ENCODE measurements at places on chromosomes 5 and 9.

GRCh38 chr5:22908129-22908528, 55.0 kb upstream of the CDH12 start:
- no peak for DNase-seq

DNA sequence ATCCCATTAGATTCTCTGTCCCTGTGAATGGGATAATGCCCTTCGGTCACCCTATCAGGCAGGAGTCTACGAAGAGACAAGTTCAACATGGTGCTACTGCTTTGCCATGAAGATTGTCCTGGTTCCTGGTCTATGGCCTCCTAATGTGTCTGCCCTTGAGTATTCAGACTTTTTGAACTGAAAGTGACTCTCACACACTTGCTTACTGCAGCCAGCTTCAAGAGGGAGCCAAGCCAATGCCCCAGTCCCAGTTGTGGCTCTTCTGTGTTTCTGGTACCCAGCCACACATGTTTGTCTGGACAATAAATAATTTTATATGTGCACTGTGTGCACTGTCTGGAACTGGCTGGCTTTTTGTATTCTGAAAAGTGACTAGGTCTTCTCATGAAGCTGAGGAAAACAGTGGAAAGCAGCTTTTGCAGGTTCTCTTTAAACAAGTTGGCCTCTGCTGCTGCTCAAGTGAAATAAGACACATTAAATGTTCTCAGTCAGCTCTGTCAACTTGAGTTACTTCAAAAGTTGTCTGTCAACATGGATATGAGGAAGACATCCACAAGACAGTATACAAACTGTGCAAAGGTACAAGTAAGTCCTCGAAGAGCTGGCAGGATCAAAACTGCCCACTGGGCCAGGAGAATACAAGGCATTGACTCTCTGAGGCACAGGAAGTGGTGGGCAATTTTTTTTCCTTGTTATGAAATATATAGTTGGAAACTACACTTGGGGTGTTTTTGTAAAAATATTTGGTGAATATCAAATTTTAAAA, 60.0 kb downstream of the ZNF608 start:
- DNase-seq, result no peak

DNA sequence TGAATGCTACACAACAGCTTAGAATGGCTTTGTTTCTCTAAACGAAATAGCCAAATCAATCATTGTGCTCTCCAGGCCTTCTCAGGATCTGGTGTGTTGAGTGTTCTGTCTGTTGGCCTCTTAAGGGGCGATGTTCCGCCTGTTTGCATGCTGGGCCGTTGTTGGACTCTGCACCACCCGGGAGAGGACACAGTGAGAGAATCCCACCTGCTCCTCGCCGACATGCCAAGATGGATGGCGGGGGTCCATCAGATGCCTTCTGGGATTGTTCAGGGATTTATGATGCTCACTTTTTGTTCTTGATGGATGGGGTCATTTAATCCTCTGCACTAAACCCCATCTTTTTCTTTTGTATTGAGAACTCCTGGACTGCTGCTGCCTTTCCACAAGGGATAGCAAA, 159.9 kb downstream of the NTRK2 start:
- no peak for DNase-seq

DNA sequence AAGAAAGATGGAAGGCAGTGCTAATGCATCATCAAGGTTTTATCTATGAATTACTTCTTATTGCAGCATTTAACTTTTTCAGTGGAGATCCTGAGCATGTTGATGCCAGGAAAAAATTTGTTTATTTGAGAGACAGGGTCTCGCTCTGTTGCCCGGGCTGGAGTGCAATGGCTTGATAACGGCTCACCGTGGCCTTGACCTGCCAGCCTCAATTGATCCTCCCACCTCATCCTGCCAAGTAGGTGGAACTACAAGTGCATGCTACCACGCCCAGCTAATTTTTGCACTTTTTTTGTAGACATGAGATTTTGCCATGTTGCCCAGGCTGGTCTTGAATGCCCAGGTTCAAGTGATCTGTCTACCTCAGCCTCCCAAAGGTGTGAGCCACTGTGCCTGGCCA, 47.2 kb downstream of the AOPEP start:
- DNase-seq, result no peak

- no peak for DNase-seq
Measured at GRCh38 chr9:37971691-37972090, 67.8 kb upstream of the SLC25A51 start.

- no peak for DNase-seq
Measured at GRCh38 chr5:142053426-142054151, 40.8 kb upstream of the GNPDA1 start.

- no peak for DNase-seq
Measured at GRCh38 chr5:128966375-128966774, 1.1 kb downstream of the SLC27A6 start.

DNA sequence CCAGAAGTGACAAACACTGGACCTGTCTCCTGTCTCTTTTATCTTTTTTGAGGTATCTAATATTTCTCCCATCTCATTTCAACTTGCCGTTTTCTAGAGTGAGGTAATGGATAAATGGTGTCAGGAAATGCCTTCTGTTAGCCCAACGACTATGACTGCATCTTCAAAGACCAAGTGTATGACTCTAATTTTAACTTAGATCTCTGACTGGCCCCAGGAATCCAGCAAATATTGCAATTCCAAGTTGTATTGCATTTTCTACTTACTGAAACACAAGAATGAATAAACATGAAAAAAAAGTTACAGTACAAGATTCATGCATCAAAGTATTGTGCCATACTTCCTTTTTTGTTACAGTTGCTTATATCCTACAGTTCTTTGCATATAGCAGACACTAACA, 26.3 kb downstream of the SLC28A3 start:
- no peak for DNase-seq

GRCh38 chr5:136236479-136237083, 43.6 kb upstream of the SMIM32 start:
- no peak for DNase-seq

GRCh38 chr9:806285-807156, 35.0 kb upstream of the DMRT1 start:
- DNase-seq, result no peak

- peak; percentile 27 for DNase-seq
Measured at GRCh38 chr9:123112015-123112975, 78.8 kb downstream of the GPR21 start.

DNA sequence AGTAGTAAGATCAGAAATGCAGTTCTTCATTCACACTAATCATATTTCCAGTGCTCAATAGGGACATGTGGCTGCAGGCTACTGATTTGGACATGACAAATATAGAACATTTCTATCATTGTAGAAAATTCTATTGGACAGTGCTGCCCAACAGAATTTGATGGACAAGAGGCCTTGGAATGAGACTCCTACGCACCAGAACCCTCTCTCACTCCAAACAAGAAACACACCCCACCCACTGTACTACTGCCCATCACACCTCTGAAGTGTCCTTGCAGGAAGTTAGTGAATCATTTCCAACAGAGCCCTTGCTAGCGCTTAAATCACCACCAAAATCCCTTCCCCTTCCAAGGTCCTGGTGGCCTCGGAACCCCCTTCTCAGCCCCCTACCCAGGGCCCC, 66.5 kb downstream of the ROR2 start:
- no peak for DNase-seq

GRCh38 chr5:76162335-76162734, 79.2 kb downstream of the SV2C start:
- DNase-seq, result no peak

DNA sequence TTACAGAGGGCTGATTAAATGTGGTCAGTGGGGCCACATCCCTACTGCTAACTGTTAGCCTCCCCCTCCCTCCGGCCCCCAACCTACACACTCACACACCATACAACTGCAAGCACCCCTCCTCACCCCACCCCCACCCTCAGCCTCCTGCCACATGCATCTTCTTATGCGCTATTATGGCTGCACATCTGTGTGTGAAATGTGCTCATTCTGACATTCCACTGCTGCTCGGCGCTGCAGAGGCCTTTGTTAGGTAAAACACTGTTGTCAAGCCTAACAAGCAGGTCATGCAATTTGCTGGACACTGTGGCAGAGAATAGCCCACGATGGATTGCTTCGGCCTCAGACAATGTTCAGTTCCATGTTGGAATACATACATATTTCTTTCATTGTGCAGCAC, 173.6 kb downstream of the NR2F1-AS1 start:
- no peak for DNase-seq

GRCh38 chr5:93053825-93054224, 527.2 kb downstream of the NR2F1-AS1 start:
- no peak for DNase-seq

- peak; percentile 17 for DNase-seq
Measured at GRCh38 chr9:133116346-133117231, 4.5 kb downstream of the RALGDS start.

DNA sequence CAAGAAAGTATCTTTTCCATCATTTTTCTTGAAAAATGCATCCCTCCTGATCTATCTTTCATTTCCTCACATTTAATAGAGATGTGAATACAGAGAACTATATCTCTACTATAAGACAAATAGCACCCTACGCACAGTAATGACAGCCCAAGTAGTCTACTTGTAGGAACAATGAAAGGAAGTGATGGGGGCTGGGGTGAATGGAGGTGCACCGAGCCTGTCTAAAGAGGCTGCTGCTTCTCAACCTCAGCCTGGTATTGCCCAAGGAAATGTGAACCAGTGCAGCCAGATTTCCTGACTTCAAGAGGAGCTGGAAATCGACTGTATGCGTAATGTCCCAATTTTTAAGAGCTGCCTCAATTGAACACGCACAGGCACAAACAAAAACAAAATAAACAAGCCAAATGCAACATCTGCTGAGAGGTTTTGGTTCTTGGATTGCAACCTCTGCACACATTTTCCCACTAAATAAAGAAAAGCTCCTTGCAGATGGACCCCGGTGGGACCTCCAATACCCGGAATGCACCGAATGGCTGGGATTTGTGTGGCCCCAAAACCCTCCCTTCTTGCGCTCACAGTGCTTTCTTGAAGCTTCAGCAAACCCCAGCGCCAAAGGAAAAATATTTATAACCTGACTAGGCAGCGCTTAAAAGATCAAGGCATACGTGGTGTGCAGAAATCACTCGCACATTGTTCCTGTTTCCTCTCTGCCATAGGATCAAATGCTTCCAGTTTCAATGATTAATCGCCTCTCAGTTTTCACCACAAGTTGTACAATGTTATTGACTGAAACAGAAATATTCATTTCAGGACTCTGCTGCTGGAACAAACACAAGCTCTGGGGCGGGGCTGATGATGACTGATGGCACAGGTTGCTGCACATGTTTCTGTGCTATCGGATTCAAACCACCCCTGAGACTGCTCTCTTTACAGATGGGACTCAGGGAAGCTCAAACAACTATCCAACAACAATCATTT, 68.3 kb downstream of the KCNIP1 start:
- no peak for DNase-seq

GRCh38 chr5:146112476-146112875, 7.1 kb upstream of the PLAC8L1 start:
- no peak for DNase-seq

DNA sequence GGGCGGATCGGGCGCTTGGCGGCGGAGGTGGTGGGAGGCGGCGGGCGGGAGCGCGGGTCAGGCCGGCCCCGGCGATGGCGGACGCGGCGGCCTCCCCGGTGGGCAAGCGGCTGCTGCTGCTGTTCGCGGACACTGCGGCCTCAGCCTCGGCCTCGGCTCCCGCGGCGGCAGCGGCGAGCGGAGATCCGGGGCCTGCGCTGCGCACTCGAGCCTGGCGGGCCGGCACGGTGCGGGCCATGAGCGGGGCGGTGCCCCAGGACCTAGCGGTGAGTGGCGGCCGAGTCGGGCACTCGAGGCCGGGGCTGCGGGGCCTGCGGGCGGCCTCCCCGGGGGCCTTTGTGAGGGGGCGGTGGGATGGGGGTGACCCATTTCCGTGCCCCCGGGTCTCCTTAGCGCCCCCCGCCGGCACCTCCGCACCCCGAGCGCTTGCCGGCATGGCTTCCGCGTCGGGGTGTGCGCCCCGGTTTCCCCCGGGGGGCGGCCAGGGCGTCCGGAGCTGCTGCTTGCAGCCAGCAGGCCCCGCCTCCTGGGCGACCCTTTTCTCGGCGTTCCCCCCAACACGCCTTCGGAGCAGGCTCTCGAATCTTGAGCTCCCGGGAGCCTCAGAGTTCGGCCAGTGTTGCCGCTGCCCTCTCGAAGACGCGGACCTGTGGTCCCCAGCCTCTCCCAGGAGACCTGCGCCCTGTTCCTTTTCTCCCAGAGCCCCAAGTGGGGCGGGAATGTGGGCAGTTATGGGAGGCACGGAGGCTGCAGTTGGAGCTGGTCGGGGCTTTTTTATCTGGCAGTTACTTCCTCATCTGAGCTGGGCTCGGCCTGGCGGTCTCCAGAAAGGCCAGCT, 456 bp downstream of the KDM3B start:
- peak; percentile 62 for DNase-seq

DNA sequence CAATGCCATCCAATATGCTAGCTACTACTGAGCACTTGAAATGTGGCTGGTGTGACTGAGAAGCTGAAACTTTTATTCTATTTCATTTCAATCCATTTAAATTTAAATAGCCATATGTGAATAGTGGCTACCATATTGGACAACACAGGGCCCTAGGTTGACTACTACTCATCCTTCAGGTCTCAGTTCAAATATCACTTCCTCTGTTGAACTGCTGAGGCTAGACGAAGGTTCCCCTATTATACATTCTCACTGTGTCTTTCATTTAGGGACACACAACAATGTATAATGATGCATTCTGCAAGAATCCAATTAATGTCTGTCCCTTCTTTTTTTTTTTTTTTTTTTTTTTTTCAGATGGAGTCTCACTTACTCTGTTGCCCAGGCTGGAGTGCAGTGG, 208.7 kb downstream of the CRB2 start:
- no peak for DNase-seq

DNA sequence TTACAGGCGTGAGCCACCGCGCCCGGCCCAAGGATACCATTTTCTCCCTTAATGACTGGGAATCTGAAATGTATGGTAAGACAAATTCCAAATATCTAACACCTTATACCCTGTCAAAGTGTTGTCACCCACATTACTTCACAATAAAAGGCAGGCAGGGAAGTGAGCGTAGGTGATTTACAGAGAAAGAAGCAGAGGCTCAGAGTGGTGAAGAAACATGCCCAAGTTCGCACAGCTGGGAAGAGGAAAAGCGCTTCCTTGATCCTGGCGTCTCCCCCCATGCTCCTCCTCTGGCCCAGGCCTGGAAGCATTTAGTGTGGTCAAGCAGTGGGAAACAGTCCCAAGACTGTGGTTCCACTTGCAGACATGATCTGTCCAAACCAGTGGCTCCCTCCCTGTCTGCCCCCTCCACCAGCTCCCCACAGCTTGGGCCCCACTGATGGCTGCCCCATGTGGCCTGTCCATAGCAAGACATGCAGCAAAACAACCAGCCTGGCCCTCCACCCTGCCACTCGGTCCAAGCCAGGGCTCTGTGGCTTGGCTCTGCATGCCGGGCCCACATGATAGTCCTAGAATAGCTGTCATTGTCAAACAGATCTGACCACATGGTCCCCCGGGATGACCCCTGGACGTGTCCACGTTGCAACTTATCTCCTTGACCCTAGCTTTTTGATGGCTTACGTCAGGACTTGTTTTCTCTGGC, 107.2 kb downstream of the TTLL11 start:
- DNase-seq, result peak; percentile 64

All from left ventricle myocardium inferior (tissue), 1 donor.